Activated CD8-positive, alpha-beta T cell treated with anti-CD3 and anti-CD28 coated beads for 36 hours (primary cell): ENCODE measurements at places on chromosomes 1 and 21. TPM values are rescaled to one million over a fixed set of nuclear protein-coding genes. Genes with fewer than 3 reads are reported as not detected.

Gene CBR3
- 14.8 TPM for total RNA-seq

Gene SPRR2B
- not detected for total RNA-seq

Gene PGLYRP4
- total RNA-seq = not detected

Gene CASQ2
- total RNA-seq = not detected

Gene CYYR1
- total RNA-seq = not detected

Gene REG4
- 9.7 TPM for total RNA-seq

Gene NEK2
- total RNA-seq = 29.9 TPM

Gene FCMR
- 49.4 TPM for total RNA-seq

Gene S100A7A
- not detected for total RNA-seq

Gene TLCD4
- total RNA-seq = 0.38 TPM

Gene LRRC3
- 1.8 TPM for total RNA-seq

Gene CFHR5
- total RNA-seq = not detected

Gene TMEM52
- 2.1 TPM for total RNA-seq

Gene FCGR3B
- total RNA-seq = not detected

Gene CENPS
- total RNA-seq = 18.3 TPM

Gene HP1BP3
- 224 TPM for total RNA-seq

Gene MMEL1
- 3.1 TPM for total RNA-seq

Gene VASH2
- 0.25 TPM for total RNA-seq

Gene CRABP2
- total RNA-seq = 0.78 TPM

Gene PLA2G2A
- total RNA-seq = not detected

Gene RBBP4
- 318 TPM for total RNA-seq

Gene AGRN
- total RNA-seq = 64.9 TPM

Gene ZNF695
- total RNA-seq = 1.1 TPM

Gene EPHB2
- total RNA-seq = 0.13 TPM

Gene RPTN
- total RNA-seq = not detected

Gene TMPRSS3
- total RNA-seq = 123 TPM

Gene ARHGEF10L
- not detected for total RNA-seq

Gene SLC6A17
- total RNA-seq = 0.05 TPM

Gene MAEL
- total RNA-seq = 0.29 TPM

Gene KCNJ6
- not detected for total RNA-seq

Gene ZYG11B
- total RNA-seq = 10.8 TPM

Gene TRIM67
- not detected for total RNA-seq

Gene TNFRSF14
- total RNA-seq = 134 TPM

Gene SLC1A7
- not detected for total RNA-seq

Gene PCP4
- not detected for total RNA-seq

Gene SPATA6
- total RNA-seq = 1.7 TPM

Gene ACOT11
- 1.1 TPM for total RNA-seq

Gene PCAT6
- total RNA-seq = 2.4 TPM

Gene TLR5
- total RNA-seq = 0.38 TPM

Gene IGSF5
- not detected for total RNA-seq

Gene HUNK
- 0.20 TPM for total RNA-seq
